ENCODE measurements at places on chromosomes 2 and 18.

GRCh38 chr2:65326276-65326675 is 98.6 kb downstream of the ACTR2 start:
- no peak for DNase-seq

DNA sequence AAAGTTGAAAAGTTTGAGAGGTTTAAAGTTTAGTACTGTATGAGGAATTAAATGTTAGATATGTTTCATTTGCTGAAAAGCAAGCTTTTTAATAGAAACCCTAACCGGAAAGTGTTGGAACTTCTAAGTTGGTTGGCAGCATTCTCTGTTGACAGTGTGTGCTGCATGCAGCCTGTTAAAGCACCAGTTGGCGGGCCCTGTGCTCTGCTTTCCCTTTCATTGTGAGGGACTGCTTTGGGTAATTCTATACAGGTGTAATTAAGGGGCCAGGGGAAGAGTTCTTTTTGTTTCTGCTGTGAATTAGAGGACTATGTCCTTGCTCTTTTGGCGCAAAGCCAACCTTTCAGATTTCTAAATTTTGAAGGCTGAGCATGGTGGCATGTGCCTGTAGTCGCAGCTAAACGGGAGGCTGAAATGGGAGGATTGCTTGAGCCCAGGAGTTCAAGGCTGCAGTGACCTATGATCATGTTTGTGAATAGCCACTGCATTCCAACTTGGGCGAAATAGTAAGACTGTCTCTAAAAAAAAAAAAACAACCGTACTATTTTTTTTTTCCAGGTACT is 20.1 kb downstream of the PLEKHB2 start:
- no peak for DNase-seq

GRCh38 chr18:8834881-8835280 is 129.5 kb downstream of the MTCL1 start:
- DNase-seq, result no peak

GRCh38 chr18:63126134-63127069 is 193.2 kb downstream of the BCL2 start:
- no peak for DNase-seq

GRCh38 chr2:54676656-54677055 is 46.8 kb upstream of the EML6 start:
- no peak for DNase-seq

GRCh38 chr2:217994776-217995274 is 8.0 kb downstream of the TNS1 start:
- DNase-seq, result no peak

DNA sequence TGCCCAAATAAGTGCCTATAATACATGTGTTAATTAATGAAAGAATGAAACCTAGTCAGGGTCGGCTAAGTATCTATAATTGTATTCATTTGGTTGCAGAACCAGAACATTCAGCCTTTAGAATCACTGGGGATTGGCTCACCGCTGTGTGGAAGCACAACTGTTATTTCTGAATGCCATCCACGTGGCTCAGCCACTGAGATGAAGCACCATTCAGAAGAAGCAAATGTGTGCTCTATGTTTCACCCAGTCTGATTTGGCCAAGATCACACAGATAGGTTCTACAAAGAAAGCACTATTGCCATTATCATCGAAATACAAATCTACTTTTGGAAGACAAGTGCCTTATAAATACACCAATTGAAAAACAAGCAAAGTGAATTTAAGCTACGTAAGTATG is 30.6 kb upstream of the SPOPL start:
- DNase-seq, result no peak

GRCh38 chr2:94990956-94991355 is 34.6 kb upstream of the MAL start:
- DNase-seq, result no peak

DNA sequence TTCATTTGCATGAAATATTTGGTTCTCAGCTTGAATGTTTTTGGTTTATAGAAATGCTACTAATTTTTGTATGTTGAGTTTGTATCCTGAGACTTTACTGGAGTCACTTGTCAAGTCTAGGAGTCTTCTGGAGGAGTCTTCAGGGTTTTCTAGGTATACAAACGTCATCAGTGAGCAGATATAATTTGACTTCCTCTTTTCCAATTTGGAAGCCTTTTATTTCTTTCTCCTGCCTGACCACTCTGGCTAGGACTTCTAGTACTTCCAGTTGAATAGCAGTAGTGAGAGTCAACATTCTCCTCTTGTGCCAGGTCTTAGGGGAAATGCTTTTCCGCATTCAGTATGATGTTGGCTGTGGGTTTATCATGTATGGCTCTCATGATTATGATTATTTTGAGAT is 55.4 kb upstream of the THUMPD2 start:
- DNase-seq, result no peak

GRCh38 chr2:237223201-237223861 is 137.6 kb downstream of the COPS8 start:
- no peak for DNase-seq

DNA sequence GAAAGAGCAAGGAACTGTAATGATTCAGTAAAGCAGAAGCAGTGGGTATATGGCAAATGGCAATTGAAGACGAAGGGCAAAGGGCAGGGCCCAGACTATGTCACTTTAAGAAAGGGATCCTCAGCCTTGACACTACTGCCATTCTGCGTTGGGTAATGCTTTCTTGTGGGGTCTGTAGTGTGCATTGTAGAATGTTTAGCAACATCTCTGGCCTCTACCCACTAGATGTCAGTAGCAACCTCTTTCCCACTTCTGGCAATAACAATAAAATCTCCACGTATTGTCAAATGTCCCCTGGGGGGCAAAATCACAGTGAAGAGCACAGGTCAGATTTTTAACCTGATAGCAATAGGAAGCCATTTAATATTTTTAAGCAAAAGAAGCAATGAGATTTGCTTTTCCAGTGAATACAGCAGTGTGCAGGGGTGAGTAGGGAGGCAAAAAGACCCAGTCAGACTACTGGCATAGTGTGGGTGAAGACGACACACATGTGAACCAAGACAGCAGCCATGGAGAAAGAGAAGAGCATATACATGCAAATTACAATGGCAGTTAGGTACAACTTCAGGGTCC is 209.5 kb downstream of the DYM start:
- no peak for DNase-seq

GRCh38 chr2:42052702-42053481 is 5.1 kb downstream of the PKDCC start:
- DNase-seq, result no peak

DNA sequence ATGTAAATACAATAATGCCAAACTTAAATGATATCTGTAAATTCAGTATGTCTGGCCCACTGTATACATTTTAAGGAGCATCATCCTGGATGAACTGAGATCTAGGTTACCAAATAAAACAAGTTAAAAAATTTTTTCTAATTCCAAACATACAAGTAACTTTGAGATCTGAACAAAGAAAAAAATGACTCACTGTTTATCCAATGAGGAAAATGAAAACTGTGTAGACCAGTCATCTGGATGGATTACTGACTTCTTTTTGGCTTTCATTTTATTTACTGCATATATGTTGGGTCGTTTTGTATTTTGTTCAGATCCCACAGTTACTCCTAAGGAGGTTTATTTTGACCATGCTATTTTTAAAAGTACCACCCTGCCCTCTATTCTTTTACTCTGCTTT is 189.8 kb downstream of the RBM43 start:
- no peak for DNase-seq

- no peak for DNase-seq
These were observed 39.5 kb downstream of the TMEM17 start for GRCh38 chr2:62466503-62466854.

- no peak for DNase-seq
These were observed 106.9 kb downstream of the SP3 start for GRCh38 chr2:173858291-173858731.

- no peak for DNase-seq
These were observed 52.5 kb downstream of the CDCA7 start for GRCh38 chr2:173407176-173407575.

GRCh38 chr2:126649101-126649500 is 6.9 kb upstream of the GYPC start:
- no peak for DNase-seq

DNA sequence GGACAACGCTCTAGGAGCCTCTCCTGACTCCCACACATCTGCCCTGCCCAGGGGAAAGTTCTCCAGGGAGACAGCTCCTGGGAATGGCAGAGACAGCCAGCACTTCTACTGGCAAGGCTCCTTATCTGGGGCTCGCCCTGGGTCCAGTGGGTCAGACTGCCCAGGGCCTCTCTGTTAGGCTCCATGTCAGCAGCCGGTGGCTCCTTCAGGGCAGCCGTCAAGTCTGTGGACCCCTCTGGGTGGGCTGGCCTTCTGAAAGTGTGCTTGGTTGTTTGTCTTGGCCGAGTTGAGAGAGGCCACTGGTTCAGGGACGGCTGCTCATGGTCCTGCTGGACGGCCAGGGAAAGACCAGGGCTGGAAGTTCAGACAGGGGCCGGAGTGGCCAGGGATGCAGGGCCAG is 65.6 kb downstream of the RPIA start:
- no peak for DNase-seq

- no peak for DNase-seq
These were observed 81.6 kb upstream of the CTDP1 start for GRCh38 chr18:79597831-79598632.

GRCh38 chr2:207734264-207734635 is 22.8 kb downstream of the CCNYL1 start:
- DNase-seq, result no peak

DNA sequence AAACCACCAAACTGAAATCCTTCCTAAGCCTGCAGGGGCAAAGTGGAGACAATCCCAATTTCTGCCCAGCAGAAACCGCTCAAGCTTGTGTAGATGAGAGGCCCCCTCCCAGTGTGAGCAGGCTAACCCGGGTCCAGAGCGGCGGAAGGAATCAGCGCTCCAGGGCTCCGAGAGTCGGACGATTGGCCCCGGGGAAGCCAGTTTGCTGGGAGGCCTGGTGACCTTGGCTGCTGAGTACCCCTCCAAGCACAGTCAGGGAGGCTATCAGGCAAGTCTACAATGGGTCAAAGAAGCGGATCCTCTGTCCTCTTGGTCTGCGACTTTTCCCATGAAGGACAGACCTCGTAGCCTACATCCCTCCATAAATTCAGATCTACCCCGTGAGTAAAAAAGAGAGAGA is 16.8 kb upstream of the EN1 start:
- DNase-seq, result no peak

DNA sequence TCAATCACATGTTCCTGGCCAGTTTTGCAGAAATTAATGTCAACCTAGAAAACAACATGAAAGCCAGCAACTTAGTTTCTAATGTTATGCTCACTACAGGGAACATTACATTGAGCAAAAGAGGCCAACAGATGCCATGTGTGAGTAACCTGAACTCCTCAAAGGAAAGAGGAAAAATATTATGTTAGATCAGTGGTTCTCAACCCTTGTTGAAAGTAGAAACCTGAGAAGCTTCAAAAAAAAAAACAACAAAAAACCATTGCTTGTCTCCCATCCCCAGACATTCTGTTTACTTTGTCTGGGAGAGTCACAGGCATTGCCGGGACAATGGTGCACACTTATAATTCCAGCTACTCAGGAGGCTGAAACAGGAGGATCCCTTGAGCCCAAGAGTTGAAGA is 57.7 kb downstream of the METTL4 start:
- no peak for DNase-seq

DNA sequence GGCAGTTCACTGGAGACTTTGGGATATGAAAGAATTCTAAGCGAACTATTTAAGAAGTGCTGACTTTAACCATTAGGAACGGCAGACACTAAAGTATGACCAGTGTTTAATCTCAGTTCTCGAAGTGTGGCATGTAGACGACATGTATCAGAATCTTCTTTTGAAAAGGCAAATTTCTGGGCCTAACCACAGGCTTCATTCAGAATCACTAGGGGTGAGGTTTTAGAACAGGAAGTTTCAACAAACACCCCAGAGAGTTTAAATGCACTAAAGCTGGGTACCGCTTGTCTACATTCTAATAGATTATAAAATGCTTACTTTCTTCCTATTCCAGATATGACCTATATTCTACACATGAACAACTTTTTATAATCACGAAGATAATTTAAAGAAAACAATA is 180.3 kb downstream of the ANKRD44 start:
- DNase-seq, result no peak

- no peak for DNase-seq
These were observed 309.2 kb downstream of the NR4A2 start for GRCh38 chr2:156023229-156023869.

- no peak for DNase-seq
These were observed 5.8 kb downstream of the DPYSL5 start for GRCh38 chr2:26853751-26854150.

DNA sequence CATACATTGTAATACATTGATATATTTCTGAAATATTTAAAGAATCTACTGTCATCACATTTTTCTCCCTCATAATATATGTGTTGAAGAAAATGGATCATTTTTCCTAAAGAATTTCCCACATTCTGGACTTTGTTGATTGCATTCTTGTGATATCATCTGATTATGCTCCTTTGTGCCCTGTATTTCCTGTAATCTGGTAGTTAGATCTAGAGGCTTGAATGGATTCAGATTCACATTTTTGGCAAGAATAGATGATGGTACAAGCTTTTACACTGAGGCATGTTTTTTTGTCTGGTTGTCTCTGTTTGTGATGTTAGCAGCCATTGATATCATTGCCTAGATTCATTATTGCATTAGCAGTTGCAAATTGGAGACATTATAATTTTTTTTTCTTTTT is 13.4 kb downstream of the UBXN2A start:
- no peak for DNase-seq

DNA sequence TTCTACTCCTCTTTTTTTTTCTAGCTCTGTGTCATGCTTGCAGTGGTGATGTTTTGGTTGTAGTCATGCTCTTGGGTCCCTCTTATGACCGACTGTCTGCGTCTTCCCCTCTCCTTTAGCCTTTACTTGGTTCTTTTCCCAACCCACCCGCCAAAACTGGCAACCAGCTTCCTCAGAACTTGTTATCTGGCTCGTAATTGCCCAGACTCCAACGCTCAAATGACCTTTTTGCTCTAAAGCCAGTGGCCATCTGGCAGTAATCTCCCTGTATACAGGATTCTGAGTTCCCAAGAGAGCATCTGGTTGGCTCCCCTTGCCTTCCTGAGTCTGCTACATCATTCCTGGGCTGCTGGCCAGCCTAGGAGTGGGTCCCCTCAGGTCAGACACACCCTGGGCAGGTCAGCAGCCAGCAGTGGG is 147.2 kb downstream of the MGAT5 start:
- DNase-seq, result no peak

GRCh38 chr2:122831649-122832048 is 1076.2 kb downstream of the TSN start:
- no peak for DNase-seq

- DNase-seq, result no peak
These were observed 873 bp downstream of the MTHFD2 start for GRCh38 chr2:74199275-74199701.

- DNase-seq, result no peak
These were observed 35.1 kb downstream of the MAPK4 start for GRCh38 chr18:50594942-50595341.

GRCh38 chr18:48931680-48932461 is 18.9 kb downstream of the SMAD7 start:
- no peak for DNase-seq

DNA sequence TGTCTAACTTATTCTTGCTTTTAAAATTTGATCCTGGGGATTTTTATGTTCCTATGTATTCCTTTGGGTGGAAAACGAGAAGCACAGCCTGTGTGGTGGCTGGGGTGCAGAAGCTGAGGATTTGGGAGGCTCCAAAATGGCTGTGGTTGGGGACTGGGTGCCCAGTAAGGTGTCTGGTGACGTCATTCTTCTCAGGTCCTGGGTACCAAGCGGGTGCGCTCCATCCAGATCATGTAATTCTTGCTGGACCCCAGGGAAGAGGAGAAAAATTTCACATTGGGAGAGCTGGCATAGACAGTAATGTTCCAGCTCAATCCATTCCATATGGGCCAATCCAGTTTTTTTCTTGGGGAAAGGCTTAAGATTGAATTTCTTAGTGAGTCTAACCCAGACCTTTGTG is 61.1 kb upstream of the THOC1 start:
- DNase-seq, result no peak

GRCh38 chr2:169676850-169677249 is 17.4 kb downstream of the CFAP210 start:
- DNase-seq, result no peak

All from activated CD8-positive, alpha-beta memory T cell treated with anti-CD3 and anti-CD28 coated beads for 4 hours (primary cell).